Liver (tissue), 10 donors: ENCODE measurements at places on chromosomes 3 and 15.

DNA sequence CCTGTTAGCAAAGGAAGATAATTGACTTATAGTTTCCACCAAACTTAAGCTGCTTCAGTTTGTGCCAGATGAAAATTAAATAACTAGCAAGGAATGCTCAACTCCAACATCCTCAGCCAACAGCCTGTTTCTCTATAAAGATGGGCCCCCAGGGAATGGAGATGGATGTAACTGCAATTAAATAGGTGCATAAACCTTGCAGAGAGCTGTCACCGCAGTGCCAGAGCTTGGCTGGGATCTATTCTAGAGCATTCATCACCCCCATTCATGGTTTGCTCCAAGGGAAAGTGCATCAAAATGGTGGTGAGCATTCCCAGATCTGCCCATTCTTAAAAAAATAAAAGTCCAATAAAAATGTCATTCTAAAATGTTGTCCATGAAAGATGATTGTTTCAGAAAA, 19.7 kb upstream of the RORA start:
- no peak overlapping the region for H3K27ac ChIP-seq
- no peak for DNase-seq
- H3K27me3 ChIP-seq: no peaks in the 10 kb centered on the region
- no peak overlapping the region for H3K4me3 ChIP-seq
- no peaks in the 10 kb centered on the region for H3K4me1 ChIP-seq

DNA sequence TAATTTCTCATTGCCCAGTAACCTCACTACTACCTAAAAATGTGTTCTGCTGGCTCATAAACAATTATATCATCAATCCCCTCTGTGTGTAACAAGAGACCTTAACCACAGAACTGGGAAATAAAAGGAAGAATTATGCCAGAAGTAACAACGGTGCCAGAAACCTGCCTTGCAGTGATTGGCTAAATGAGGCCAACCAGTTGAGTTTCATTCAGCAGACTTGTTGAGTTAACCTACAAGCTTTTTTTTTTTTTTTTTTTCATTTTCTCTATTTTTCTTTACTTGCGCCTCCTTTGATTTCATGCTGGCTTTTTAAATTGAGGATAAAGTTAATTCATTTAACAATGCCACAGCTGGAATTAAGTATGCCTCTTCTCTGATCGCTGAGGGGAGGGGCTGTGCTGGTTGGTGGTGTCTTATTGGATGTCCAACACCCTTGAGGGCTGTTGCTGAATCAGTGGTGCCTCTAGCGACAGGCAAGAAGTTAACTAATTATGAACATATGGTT, 30.0 kb upstream of the GMNC start:
- no peak overlapping the region for H3K4me3 ChIP-seq
- no peaks in the 10 kb centered on the region for H3K36me3 ChIP-seq
- no peak overlapping the region for H3K27ac ChIP-seq
- H3K27me3 ChIP-seq: no peaks in the 10 kb centered on the region
- no peak for DNase-seq

GRCh38 chr15:75739791-75740190, 27.1 kb upstream of the CSPG4 start:
- no peaks in the 10 kb centered on the region for H3K36me3 ChIP-seq
- H3K27me3 ChIP-seq: no peaks in the 10 kb centered on the region
- peaks cover 12% of the 10 kb centered on the region for H3K4me1 ChIP-seq
- H3K27ac ChIP-seq: no peak overlapping the region

GRCh38 chr3:195860456-195860855, 47.9 kb downstream of the TNK2 start:
- H3K4me1 ChIP-seq: peaks cover 11% of the 10 kb centered on the region
- H3K27me3 ChIP-seq: no peaks in the 10 kb centered on the region
- no peak overlapping the region for H3K27ac ChIP-seq
- no peak overlapping the region for H3K4me3 ChIP-seq
- no peak for DNase-seq

- no peak overlapping the region for H3K4me3 ChIP-seq
- DNase-seq: no peak
- peaks cover 63% of the 10 kb centered on the region for H3K4me1 ChIP-seq
Observed at GRCh38 chr3:50326182-50326541, 1.9 kb downstream of the TUSC2 start.

DNA sequence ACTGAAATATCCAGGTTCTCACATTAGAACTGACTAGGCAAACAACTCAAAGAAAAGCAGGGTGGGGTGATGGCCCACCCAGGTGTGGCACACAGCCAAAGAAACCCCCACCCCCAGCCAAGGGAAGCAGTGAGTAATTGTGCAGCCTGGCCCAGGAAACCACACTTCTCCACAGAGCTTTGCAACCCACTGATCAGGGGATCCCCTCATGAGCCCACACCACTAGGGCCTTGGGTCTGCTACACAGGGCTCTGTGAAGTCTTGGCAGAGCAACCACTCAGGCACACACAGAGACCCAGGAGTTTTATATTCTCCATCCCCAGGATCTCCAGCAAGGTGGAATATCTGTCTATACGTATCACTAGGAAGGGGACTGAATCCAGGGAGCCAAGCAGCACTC, 22.2 kb upstream of the TRIM42 start:
- no peak overlapping the region for H3K4me3 ChIP-seq
- no peaks in the 10 kb centered on the region for H3K27me3 ChIP-seq
- no peaks in the 10 kb centered on the region for H3K36me3 ChIP-seq
- no peak overlapping the region for H3K27ac ChIP-seq
- H3K4me1 ChIP-seq: no peaks in the 10 kb centered on the region

- H3K27ac ChIP-seq: no peak overlapping the region
- no peaks in the 10 kb centered on the region for H3K27me3 ChIP-seq
- no peak for DNase-seq
- no peaks in the 10 kb centered on the region for H3K36me3 ChIP-seq
- no peaks in the 10 kb centered on the region for H3K4me1 ChIP-seq
- H3K4me3 ChIP-seq: no peak overlapping the region
Observed at GRCh38 chr15:36590838-36591237, 11.4 kb downstream of the CDIN1 start.

DNA sequence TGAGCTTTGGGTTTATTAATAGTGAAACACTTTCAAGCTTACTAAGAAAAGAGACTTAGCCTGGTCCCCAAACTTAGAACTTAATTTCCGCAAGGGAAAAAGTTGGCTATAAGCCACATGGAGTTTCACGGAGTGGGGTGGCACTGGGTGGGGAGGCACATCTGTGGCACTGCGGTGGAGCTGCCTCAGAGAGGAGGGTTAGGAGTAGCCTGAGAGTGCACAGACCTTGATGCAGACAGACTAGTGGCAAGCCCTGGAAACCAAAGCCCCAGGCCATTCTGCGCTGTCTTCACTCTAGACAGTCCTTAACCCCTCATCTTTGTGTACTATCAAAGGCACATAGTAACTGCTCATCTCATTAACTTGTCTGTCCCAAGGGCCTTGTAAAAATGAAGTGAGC, 22.0 kb downstream of the CXCR6 start:
- H3K27me3 ChIP-seq: no peaks in the 10 kb centered on the region
- no peak overlapping the region for H3K27ac ChIP-seq
- no peaks in the 10 kb centered on the region for H3K4me1 ChIP-seq

GRCh38 chr15:81785679-81786078, 260.1 kb downstream of the MEX3B start:
- no peaks in the 10 kb centered on the region for H3K36me3 ChIP-seq
- no peak overlapping the region for H3K27ac ChIP-seq
- no peaks in the 10 kb centered on the region for H3K27me3 ChIP-seq
- no peaks in the 10 kb centered on the region for H3K4me1 ChIP-seq

- H3K36me3 ChIP-seq: no peaks in the 10 kb centered on the region
- no peak overlapping the region for H3K4me3 ChIP-seq
- no peaks in the 10 kb centered on the region for H3K4me1 ChIP-seq
- H3K27ac ChIP-seq: no peak overlapping the region
Observed at GRCh38 chr15:42100021-42100800, 5.8 kb upstream of the PLA2G4D start.

DNA sequence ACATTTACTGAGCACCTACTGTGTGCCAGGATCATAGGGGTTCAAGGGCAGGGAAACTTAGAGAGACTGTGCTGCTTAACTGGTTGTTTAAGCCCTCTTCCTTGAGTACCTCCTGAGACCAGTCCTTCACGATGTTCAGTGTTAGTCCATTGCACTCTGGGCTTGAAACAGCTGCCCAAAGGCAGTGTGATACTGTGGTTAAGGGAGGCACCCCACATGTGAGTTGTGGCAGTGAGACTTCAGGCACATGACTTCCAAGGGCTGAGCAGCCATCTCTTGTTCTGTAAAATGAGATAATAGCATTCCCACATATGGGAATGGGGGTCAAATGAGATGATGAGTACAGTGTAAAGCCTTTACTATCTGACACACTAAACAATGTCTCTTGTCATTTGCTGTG, 75.1 kb downstream of the LINGO1 start:
- H3K4me1 ChIP-seq: no peaks in the 10 kb centered on the region
- no peak overlapping the region for H3K4me3 ChIP-seq
- no peak for DNase-seq

DNA sequence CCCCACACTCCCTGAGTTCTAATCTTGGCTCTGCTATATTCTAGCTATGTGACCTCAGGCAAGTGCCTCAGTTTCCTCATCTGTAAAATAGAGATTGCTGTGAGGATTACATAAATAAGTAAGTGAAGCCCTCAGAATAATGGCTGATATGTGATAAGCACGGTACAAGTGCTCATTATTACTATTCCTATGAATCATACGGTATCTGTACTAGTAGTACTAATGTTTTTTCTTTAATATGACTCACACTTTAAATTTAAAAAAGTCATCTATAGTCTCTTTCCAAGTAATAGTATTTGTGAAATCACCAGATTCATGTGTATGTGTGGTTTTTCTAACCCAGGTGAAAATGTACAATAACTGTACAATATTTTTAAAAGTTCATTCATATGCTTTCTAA, 58.7 kb downstream of the CLDN11 start:
- DNase-seq: no peak
- H3K4me1 ChIP-seq: no peaks in the 10 kb centered on the region
- H3K27ac ChIP-seq: no peak overlapping the region
- H3K27me3 ChIP-seq: no peaks in the 10 kb centered on the region
- H3K36me3 ChIP-seq: no peaks in the 10 kb centered on the region
- no peak overlapping the region for H3K4me3 ChIP-seq

DNA sequence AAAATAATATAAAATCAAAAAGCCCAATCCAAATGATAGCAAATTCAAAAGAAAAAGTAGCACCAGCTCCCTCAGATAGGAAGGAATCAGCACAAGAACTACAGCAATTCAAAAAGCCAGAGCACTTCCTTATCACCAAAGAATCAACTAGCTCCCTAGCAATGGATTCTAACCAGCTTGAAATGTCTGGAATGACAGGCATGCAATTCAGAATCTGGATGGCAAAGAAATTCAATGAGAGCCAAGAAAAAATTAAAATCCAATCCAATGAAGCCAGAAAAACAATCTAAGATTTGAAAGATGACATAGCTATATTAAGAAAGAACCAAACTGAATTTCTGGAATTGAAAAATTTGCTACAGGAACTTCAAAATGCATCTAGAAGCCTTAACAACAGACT, 1334.4 kb upstream of the ALCAM start:
- no peak for DNase-seq
- H3K27ac ChIP-seq: no peak overlapping the region
- no peaks in the 10 kb centered on the region for H3K4me1 ChIP-seq
- no peaks in the 10 kb centered on the region for H3K36me3 ChIP-seq

GRCh38 chr15:32642667-32643435, 1.3 kb downstream of the SCG5 start:
- no peak for DNase-seq
- no peaks in the 10 kb centered on the region for H3K27me3 ChIP-seq
- no peaks in the 10 kb centered on the region for H3K4me1 ChIP-seq
- H3K27ac ChIP-seq: no peak overlapping the region
- no peak overlapping the region for H3K4me3 ChIP-seq
- H3K36me3 ChIP-seq: no peaks in the 10 kb centered on the region

- no peak for DNase-seq
- H3K4me3 ChIP-seq: no peak overlapping the region
- no peak overlapping the region for H3K27ac ChIP-seq
- no peaks in the 10 kb centered on the region for H3K27me3 ChIP-seq
- H3K4me1 ChIP-seq: no peaks in the 10 kb centered on the region
Observed at GRCh38 chr15:23497710-23498111, 50.7 kb upstream of the GOLGA6L2 start.

GRCh38 chr3:120382941-120383447, 33.8 kb upstream of the LRRC58 start:
- no peaks in the 10 kb centered on the region for H3K36me3 ChIP-seq
- H3K4me1 ChIP-seq: no peaks in the 10 kb centered on the region
- H3K27ac ChIP-seq: no peak overlapping the region
- DNase-seq: no peak
- H3K4me3 ChIP-seq: no peak overlapping the region

- no peaks in the 10 kb centered on the region for H3K36me3 ChIP-seq
- no peak overlapping the region for H3K27ac ChIP-seq
- H3K27me3 ChIP-seq: no peaks in the 10 kb centered on the region
- H3K4me3 ChIP-seq: no peak overlapping the region
Observed at GRCh38 chr15:40789119-40789518, 17.8 kb upstream of the ZFYVE19 start.

DNA sequence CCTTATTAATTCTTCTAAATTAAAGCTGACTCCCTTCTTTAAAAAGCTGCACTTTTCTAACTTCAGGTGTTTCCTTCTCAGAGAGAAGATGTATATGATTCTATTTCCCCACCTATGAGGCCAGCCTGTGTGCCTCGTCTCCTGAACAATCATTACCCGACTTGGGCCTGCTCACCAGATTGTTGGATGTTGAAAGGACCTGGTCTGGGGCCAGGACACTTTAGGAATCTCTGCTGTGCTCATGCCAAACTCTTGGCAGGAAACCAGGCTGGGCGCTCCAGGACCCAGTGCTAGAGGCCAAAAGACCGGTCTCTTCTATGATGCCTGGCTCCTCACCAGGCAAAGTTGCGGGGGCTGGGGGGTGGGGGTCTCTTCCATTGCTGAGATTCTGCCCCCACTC, 16.9 kb upstream of the LRRC31 start:
- H3K4me1 ChIP-seq: no peaks in the 10 kb centered on the region
- no peaks in the 10 kb centered on the region for H3K36me3 ChIP-seq
- H3K27ac ChIP-seq: no peak overlapping the region
- no peak for DNase-seq
- H3K4me3 ChIP-seq: no peak overlapping the region

- H3K36me3 ChIP-seq: no peaks in the 10 kb centered on the region
- DNase-seq: no peak
- H3K4me3 ChIP-seq: no peak overlapping the region
Observed at GRCh38 chr3:71345429-71346040, 238.0 kb downstream of the FOXP1 start.

- no peaks in the 10 kb centered on the region for H3K27me3 ChIP-seq
- DNase-seq: no peak
- H3K27ac ChIP-seq: no peak overlapping the region
Observed at GRCh38 chr3:61132062-61132461, 119.2 kb downstream of the FHIT start.

- no peaks in the 10 kb centered on the region for H3K27me3 ChIP-seq
- H3K4me1 ChIP-seq: no peaks in the 10 kb centered on the region
- no peak overlapping the region for H3K27ac ChIP-seq
- H3K4me3 ChIP-seq: no peak overlapping the region
- no peak for DNase-seq
Observed at GRCh38 chr15:34154725-34155204, 52.9 kb downstream of the PGBD4 start.

DNA sequence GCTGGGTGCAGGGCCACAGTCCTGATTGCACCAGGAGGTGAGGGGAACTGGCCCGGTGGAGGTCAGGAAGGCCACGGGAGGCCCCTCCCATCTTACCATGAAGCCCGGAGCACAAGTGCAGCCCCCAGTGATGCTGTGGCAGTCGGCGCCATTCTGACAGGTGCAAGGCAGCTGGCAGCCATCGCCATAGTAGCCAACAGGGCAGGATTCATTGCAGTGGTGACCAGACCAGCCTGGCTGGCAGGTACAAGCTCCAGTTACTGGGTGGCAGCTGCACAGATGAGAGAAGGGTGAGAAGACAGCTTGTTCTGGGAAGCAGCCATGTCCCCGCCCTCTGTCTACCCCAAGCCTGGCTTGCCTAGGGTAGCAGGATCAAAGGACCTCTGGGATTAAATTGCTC, 88.2 kb downstream of the RAB11A start:
- no peak overlapping the region for H3K27ac ChIP-seq
- no peak overlapping the region for H3K4me3 ChIP-seq
- no peaks in the 10 kb centered on the region for H3K4me1 ChIP-seq
- peaks cover 2% of the 10 kb centered on the region for H3K27me3 ChIP-seq
- H3K36me3 ChIP-seq: no peaks in the 10 kb centered on the region
